ENCODE measurements at places on chromosomes 5 and 9. TPM values are rescaled to one million over a fixed set of nuclear protein-coding genes. Genes with fewer than 3 reads are reported as not detected.

DNA sequence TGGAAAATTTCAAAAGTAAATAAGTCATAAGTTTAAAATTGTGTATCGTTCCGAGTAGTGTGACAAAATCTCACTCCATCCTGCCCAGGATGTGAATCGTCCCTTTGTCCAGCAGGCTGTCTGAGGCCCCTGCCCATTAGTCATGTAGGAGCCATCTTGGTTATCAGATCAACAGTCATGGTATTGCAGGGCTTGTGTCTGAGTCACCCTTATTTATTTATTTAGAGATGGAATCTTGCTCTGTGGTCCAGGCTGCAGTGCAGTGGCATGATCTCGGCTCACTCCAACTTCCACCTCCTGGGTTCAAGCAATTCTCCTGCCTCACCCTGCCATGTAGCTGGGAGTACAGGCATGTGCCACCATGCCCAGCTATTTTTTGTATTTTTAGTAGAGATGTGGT lies 30.2 kb downstream of the ITGA2 start:
- DNase-seq: peak; percentile 12

The BARHL1 gene
- total RNA-seq: not detected

The ZNF346 gene
- total RNA-seq: 21.1 TPM

The RNF44 gene
- total RNA-seq: 64.0 TPM

GRCh38 chr5:149576021-149576420 lies 5.3 kb upstream of the ARHGEF37 start:
- DNase-seq: no peak

The CXXC5 gene
- total RNA-seq: 87.8 TPM

- DNase-seq: no peak
These were observed 789.3 kb downstream of the SEMA5A start for GRCh38 chr5:8756498-8757084.
